ENCODE measurements at places on chromosomes 16 and 17. TPM values are rescaled to one million over a fixed set of nuclear protein-coding genes. Genes with fewer than 3 reads are reported as not detected.

EFNB3 gene
- total RNA-seq, result under 0.01 TPM

LCMT1 gene
- 32.1 TPM for total RNA-seq

PIEZO1 gene
- 224 TPM for total RNA-seq

HSD17B2 gene
- 63.7 TPM for total RNA-seq

GRCh38 chr16:48959204-48959603 is 322.4 kb downstream of the CBLN1 start:
- peak; percentile 47 for DNase-seq

DNA sequence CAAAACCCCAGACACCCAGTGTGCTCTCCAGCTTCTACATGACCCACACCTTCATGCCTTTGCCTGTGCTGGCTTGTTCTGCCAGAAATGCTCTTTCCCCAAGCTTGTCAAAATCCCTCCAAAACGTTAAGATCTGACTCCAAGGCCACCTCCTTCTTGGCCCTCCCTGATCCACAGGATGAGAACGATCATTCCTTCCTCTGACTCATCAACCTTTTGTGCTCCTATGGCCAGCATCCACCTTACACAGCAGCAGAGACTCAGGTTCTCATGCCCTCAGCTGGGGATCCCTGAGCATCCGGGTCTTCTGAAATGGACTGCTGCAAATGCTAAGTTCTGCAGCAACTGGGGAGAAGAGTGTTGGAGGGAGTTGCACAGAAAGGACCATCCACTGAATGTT is 2.9 kb downstream of the ZBTB4 start:
- DNase-seq, result peak; percentile 98
